ENCODE measurements at places on chromosomes 1 and 21.

DNA sequence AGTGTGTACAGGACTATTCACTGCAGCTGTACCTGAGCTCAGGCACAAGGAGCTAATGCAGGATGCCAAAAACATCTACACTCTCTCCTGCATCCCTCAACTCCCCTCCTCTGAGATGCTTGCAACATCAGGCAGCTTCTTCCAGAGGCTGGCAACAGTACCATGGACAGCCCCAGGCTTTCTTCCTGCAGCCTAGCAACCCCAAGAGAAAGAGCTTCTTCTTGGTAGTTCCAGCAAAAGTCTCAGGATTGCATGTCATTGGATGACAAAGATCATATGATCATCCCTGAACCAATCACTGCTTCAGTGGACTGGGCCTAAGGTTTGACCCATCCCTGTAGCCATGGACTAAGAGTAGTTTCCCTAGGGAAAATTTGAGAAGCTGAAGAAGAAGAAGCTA lies 46.7 kb downstream of the CAMK2N1 start:
- DNase-seq, result no peak

GRCh38 chr1:223684488-223684792 lies 18.9 kb upstream of the CAPN8 start:
- no peak for DNase-seq

- DNase-seq, result no peak
These were observed 28.0 kb upstream of the PAX7 start for GRCh38 chr1:18602533-18603211.

- DNase-seq, result no peak
These were observed 298.1 kb downstream of the TM2D1 start for GRCh38 chr1:61426885-61427284.

- peak; percentile 75 for DNase-seq
These were observed 14.7 kb upstream of the POFUT2 start for GRCh38 chr21:45302082-45303061.

- no peak for DNase-seq
These were observed 14.3 kb downstream of the ATP2B4 start for GRCh38 chr1:203640723-203641502.

- DNase-seq, result no peak
These were observed 26.3 kb upstream of the TRAPPC10 start for GRCh38 chr21:43985690-43986251.

DNA sequence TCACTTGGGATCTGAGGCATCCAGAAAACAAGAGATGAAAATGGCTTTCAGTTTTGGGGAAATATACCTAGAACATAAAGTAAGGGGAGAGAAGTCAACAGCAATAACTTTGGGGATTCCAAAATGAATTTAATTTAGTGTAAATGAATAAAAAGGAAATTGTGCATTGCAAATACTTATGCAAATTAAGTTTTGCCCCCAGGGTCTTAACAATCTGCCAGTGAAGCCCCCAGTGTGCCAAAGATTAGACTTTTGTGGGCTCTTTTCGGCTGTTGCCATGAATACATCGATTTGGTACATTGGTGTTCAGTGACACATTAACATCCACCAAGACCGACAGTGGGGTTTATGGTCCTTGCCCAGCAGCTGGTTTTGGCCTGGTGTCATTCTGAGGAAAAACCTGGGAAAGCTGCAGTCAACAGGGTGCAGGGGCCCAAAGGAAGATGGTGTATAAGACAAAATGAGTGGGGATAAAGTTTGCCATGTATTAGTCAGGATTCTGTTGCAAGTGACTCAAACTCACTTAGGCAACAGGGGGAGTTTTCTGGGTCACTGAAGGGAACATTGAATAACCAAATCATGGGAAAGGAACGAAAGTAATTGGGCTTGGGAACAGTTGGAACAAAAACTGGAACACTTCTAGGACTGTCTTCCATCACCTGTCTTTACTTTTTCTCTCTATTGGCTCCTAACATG lies 30.2 kb upstream of the IGSF3 start:
- DNase-seq, result no peak

DNA sequence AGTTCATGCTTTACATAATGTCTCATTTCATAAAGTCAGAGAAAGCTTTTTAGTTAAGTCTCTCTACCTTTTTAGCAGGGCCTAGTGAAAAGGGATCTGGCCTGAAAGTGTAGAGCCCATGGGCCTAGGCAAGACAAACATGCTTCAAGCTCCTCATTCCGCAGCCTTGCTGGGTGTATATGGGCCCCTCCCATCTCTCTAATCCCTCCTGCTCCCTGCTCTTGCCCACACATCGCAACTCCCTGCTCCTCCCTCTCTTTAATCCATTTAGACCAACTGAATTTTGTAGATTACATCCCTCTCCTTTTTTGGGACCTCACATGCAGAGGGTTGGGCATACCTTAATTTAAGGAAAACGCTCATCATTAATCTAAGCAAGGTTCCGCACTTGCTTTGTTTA lies 42.3 kb upstream of the CCDC190 start:
- DNase-seq, result no peak

- no peak for DNase-seq
These were observed 200.9 kb downstream of the PLPP3 start for GRCh38 chr1:56378341-56379070.

DNA sequence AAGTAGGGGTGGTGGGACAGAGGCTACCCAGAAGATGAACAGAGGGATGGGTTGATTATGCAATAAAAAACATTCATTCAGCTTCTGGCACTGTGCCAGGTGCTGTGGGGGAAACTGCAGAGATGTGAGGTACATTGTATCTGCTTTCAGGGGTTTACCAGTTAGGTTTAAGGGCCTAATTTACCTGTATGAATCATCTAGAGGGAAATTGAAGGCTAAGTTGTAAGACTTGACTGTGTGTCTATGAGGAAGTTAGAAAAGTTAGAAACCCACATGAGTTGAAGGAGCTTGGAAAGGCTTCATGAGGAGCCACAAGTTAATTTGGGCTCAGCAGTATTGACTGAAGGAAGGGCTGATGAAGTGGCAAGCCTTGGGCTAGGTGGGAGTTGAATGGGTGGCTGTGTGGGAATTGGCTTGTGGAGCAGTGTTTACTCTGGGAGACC lies 36.7 kb upstream of the APOBEC4 start:
- DNase-seq, result no peak

- no peak for DNase-seq
These were observed 99.6 kb downstream of the CYYR1 start for GRCh38 chr21:26473471-26473870.

GRCh38 chr1:21670059-21670881 lies 1.1 kb upstream of the RAP1GAP start:
- no peak for DNase-seq

GRCh38 chr1:183327434-183328290 lies 90.5 kb downstream of the NMNAT2 start:
- DNase-seq, result no peak

DNA sequence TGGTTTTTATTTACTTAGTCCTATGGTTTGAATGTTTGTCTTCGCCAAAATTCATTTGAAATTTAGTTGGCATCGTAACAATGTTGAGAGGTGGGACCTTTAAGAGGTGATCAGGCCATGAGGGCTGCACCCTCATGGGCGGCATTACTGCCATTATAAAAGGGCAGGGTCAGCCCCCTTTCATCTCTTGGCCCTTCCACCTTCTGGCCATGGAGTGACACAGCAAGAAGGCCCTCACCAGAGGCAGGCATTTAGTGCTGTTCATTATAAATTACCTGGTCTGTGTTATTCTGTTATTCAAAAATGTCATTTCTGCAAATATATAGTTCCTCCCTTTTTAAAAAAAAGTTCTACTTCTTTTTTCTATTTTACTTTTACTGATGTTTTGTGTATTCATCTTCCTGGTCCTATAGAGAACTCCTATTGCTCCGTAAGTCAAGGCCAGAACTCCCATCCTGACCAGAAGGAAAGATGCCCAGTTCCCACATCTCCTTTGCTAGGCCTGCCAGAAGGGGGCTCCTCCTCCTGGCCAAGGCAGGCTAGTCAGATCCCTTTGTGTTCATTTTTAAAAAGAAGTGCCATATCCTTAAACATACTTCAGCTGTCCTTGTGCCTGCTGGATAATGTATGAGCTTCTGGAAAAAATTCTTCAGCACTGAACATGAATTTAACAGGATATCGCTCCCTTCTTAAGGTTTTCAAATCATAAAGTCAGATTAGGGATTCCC lies 10.0 kb upstream of the LBR start:
- DNase-seq, result no peak

- no peak for DNase-seq
These were observed 14.3 kb upstream of the KPRP start for GRCh38 chr1:152743371-152744145.

DNA sequence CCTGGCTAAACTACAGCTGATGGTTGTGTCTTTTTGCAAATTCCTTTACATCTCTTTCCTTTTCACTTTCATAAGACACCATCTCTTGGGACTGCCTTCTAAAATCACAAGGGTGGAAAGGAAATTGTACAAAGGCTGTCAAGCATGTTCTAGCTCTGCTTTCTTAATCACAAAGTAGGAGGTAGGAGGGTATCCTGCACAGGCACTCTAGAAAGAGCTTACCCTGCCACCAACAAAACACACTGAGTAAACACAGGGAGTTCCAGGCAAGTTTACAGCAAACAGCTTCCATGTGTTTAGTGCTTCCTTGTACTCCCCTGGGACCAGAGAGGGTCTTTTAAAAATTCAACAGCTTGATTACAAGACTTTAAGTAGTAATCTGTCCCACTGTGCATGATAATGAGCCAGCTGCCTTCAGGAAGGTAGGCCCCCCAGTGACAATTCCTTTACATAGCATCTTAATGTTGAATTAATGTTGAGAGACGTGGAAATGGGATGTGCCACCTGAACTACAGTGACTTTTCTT lies 2.4 kb downstream of the PLPP3 start:
- DNase-seq, result no peak

DNA sequence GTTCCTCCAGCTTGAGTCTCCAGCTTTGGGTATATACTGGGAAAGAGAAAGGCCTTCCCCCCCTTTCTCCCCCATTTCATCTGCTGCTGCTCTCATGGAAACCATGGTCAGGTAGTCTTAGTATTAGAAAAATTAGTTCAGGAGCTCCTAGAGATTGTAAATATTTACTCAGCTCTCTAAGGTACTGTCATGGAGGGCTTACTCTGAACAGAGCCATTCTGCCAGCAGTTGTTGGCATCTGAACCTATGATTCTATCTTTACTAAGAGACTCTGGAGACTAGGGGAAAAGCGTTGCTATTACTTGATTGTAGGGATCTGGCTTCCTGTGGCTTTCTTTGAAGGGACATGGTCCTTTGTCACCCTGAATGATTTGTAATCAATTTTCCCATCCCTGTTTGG lies 6.1 kb downstream of the INTS3 start:
- no peak for DNase-seq

DNA sequence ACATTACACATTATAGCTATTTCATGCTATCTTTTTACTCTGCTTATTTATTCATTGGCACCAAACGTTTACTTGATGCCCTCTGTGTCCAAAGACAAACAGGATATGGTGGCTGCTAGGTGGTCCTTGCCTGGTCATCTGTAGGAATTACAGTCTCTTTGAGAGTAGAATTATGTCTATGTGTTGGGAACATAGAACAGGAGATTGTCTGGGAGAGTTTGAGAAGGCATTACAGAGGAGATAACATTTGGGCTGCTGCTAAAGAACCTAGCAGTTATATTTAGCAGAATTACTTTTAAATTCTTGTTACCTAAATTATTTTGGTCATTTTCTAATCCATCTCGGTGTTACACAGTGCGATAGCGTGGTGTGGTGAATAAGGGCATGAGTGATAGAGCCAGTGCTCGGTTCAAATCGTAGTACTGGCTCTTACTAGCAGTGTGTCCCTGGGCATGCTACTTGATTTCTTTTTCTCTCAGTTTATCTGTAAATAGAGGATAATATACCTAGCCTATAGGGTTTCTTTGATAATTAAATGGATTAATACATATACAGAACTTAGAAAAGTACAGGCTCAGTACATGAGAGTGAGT lies 20.5 kb downstream of the RRP15 start:
- DNase-seq, result no peak

- no peak for DNase-seq
These were observed 25.4 kb downstream of the ATP5PO start for GRCh38 chr21:33890187-33890586.

DNA sequence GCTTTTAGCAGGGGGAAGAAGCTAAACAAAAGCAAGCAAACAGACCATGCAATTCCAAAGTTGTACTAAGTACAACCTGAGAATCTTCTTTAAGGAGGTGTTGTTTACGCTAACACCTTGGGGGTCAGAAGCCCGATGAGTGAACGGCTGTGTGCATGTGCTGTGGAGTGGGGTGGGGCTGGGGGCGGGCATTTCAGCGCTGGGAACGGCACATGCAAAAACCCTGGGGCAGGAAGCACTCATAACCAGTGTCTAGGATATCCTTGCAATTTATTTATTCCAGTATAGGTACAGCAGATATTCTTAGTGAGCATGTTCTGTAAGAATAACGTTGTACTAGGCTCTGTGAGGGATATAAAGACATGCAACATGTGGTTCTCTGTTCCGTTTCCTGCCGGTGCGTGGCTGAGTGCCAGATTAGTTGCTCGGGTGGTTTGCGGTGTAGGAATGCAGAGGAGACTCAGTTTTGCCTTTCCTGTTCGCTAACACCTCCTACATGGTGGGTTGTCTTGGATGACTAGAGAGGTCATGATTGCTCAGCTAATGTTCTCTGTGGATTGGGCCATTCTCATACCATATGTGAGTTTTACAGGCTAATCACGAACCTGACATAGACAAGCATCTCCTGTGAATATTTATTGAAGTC lies 3.7 kb downstream of the FASLG start:
- peak; percentile 85 for DNase-seq

DNA sequence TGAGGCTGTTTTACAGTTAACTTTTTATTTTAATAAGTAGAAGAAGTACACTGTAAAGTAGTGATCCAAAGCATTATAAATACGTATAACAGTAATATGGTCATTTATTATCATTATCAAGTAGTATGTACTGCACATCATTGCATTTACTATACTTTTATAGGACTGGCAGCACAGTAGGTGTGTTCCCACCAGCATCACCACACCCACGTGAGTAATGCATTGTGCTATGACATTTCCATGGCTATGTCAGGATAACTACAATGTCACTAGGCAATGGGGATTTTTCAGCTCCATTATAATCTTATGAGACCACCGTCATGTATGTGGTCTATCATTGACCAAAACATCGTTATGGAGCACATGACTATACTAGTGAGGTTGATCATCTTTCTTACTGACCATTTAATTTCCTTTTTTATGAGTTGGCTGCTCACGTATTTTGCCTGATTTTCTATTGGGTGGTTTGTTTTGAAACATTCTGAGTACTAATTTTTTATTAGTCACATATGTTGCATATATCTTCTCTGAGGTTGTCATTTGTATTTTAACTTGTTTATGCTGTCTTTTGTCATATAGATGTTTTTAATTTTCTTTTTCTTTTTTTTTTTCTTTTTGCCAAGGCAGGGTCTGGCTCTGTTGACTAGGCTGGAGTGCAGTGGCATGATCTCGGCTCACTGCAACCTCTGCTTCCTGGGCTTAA lies 25.3 kb upstream of the SHCBP1L start:
- DNase-seq, result no peak

DNA sequence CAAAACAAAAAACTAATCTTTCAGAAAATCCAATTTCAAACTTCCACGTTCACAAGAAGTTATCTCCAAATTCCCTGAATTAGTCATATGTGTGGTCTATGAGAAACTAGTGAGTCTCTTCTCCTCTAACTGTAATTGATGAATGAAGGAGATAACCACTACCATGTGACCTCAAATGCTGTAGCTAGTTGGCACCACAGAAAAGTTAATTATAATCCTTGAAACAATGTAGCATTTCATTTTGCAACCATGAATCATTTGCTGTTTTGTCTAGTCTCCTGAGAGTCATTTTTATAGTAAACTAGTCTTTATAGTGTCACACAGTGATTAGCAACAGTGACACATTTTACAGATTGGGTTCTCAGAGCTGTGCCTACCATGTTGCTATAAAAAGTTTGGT lies 287.5 kb downstream of the LRRIQ3 start:
- no peak for DNase-seq
